Stimulated activated CD8-positive, alpha-beta memory T cell treated with anti-CD3 and anti-CD28 coated beads, Interleukin-7, amount 100 ng/mL, for 4 hours (primary cell): ENCODE measurements at places on chromosomes 4 and X.

- no peak for DNase-seq
Measured at GRCh38 chr4:184848510-184848909, 22.7 kb upstream of the ACSL1 start.

DNA sequence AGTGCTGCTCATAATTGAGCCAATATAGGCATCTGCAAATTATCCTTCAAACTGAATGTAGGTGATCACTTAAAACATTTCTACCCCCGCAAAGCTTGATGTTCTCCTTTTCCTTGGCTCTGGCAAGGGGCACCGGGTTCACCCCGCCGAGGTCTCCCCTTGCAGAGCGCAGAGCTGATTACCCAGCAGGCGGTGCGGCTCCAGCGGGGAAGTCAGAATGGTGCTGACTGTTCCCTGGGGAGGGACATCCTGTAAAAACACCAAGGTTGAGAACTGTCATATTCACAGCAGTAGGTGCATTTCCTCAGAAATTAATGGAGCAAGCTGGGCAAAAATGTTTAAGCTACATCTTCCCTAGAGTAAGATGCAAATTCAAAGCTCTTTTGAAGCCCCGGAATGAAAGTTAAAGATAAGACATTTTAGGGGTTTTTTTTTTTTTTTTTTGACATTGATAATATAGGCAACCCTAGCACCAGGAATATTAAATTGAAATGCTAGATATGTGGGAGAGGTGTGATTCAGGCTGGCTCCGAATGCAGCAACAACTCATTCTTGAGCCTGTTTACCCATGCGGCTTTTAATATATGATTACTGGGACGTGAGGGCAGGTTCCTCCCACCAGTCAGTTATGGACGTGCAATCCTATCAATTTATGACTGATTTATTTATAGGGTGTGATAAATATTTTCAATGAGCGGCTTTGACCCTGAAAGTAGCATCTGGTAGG lies 767.3 kb upstream of the TENM3 start:
- DNase-seq = no peak

- DNase-seq = no peak
Measured at GRCh38 chrX:15849555-15849954, 5.1 kb downstream of the AP1S2 start.

GRCh38 chr4:47391256-47391655 lies 72.2 kb downstream of the COMMD8 start:
- no peak for DNase-seq

DNA sequence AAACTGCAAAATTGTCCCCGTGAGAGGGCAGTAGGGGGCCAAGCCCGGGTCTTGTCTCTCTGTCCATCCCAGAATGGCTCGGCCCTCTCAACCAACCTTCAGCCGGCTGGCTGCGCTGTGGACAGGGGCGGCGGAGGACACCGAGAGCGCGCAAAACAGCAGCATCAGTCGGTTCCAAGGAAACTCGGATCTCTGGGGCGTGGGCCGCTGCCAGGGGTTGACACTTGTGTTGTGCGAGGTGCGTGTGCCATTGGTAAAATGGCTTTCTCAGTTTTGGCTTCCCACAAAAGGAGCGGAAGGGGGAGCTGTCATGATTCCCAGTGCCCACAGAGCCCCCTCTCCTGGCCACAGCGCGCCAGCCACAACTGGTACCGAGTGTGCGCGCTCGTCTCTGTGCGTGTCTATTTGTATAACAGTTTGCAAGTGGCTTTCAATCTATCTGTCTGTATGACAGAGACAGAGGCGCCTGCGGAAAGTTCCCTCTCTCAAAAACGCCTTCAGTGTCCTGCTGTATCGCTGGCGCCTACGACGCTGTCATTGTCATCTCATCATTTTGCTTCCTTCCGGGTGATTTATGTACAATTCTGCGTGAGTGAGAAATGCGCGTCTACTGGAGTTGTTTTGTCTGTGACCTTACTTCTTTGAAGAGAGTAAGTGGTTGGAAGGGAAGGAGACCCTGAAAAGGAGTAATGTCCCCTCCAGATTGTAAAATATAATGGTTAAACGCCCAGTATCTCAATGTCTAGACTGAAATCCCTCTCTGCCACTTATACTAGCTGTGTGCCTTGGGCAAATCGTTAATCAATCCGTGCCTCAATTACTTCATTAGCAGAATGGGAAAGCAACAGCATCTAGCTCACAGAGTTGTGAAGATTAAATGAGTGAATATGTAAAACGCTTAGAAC lies 1.8 kb downstream of the DKK2 start:
- no peak for DNase-seq

- no peak for DNase-seq
Measured at GRCh38 chrX:14922437-14922836, 49.2 kb downstream of the MOSPD2 start.

DNA sequence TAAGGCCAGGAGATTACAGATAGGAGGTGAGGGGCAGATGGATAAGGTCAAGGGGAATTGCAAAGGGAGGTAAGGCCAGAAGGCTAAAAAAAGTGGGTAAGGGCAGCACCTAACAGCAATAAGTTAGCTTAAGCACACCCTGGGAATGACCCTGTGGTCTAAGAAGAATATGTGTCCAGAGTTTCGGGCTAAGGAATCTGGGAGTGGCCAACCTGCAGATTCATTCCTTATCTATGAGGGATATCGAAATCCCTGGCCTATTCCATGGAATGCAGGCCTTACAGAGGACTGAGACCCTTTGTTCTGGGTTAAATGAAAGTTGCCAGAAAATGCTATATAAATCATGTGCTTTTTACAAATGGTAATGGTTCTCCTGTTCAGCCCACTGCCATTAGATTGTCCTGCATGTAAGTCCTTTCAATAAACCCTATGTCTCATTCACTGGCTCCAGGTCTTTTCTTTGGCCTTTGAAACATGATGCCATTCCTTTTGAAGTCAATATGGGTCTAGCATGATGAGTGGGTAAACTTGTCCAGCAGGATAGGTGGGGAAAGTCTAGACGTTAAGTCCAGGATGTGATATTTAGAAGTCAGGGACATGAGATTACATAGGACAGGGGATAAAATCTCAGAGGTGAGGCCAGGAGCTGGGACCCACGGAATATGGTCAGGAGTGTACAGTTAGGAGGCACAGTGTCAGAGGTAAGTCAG lies 226.2 kb downstream of the TACR3 start:
- no peak for DNase-seq

DNA sequence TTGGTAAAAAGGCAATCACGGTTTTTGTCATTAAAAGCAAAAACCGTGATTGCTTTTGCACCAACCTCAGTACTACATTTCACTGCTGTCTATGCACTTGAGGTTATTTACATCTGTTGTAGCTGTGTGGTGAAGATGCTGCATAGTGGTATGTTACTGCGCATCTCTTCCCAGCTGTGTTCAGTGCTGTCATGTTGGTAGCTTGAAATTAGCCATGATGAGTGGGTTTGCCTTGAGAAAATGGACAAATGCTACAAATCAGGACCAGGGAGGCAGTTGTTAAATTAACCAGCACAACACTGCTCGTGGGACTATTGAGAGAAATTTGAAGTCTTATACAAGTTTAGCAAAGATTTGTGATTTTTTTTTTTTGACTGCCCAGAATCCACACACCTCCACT lies 2.2 kb upstream of the SMIM43 start:
- no peak for DNase-seq

DNA sequence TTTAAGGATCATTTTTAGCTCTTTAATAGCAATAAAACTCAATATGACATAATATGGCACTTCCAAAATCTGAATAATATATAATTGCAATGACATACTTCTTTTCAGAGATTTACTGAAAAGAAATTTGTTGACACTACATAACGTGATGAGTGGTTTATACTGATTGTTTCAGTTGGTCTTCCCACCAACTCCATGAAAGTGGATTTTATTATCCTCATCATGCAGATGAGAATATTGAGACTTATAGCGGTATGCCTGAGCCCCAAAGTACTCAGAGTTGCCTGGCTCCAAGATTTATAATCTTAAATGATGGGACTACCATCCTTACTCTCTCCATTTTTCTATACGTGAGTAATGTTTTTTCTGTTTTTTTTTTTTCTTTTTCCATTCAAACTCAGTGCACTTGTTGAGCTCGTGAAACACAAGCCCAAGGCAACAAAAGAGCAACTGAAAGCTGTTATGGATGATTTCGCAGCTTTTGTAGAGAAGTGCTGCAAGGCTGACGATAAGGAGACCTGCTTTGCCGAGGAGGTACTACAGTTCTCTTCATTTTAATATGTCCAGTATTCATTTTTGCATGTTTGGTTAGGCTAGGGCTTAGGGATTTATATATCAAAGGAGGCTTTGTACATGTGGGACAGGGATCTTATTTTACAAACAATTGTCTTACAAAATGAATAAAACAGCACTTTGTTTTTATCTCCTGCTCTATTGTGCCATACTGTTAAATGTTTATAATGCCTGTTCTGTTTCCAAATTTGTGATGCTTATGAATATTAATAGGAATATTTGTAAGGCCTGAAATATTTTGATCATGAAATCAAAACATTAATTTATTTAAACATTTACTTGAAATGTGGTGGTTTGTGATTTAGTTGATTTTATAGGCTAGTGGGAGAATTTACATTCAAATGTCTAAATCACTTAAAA lies 15.3 kb downstream of the ALB start:
- DNase-seq = no peak
